Activated naive CD8-positive, alpha-beta T cell treated with anti-CD3 and anti-CD28 coated beads, Interleukin-2, amount 10 ng/mL, durations not matched to agents 7 days and 5 days (primary cell): ENCODE measurements at places on chromosomes 13 and 19. TPM values are rescaled to one million over a fixed set of nuclear protein-coding genes. Genes with fewer than 3 reads are reported as not detected.
A peak's percentile ranks its signal among the peaks of the same experiment; 100 is the strongest.

The BST2 gene
- total RNA-seq: 201 TPM

The KLK11 gene
- not detected for total RNA-seq

The ZNF730 gene
- total RNA-seq: 1.2 TPM

- H3K27ac ChIP-seq: no peak overlapping the region
- H3K4me1 ChIP-seq: no peaks in the 10 kb centered on the region
- H3K4me3 ChIP-seq: no peak overlapping the region
- H3K36me3 ChIP-seq: no peaks in the 10 kb centered on the region
- peaks cover 37% of the 10 kb centered on the region for H3K27me3 ChIP-seq
- DNase-seq: no peak
These were observed 51.0 kb upstream of the PDX1 start for GRCh38 chr13:27868641-27869435.

GRCh38 chr13:92547266-92547665 is 679.3 kb upstream of the GPC6 start:
- no peak overlapping the region for H3K27ac ChIP-seq
- no peaks in the 10 kb centered on the region for H3K4me1 ChIP-seq
- no peak overlapping the region for H3K4me3 ChIP-seq
- no peaks in the 10 kb centered on the region for H3K36me3 ChIP-seq
- H3K27me3 ChIP-seq: no peaks in the 10 kb centered on the region

GRCh38 chr19:55116859-55117662 is at the start of gene PPP1R12C:
Gene PPP1R12C, minus strand, starts transcription at chr19:55117637. Its CDS starts 94 bp downstream, at chr19:55117543.
- DNase-seq: no peak
- peak within 1 kb of the TSS; percentile 98 for H3K4me3 ChIP-seq
- no peaks in the 10 kb centered on the region for H3K27me3 ChIP-seq
- peaks cover 27% of the 10 kb centered on the region for H3K4me1 ChIP-seq

DNA sequence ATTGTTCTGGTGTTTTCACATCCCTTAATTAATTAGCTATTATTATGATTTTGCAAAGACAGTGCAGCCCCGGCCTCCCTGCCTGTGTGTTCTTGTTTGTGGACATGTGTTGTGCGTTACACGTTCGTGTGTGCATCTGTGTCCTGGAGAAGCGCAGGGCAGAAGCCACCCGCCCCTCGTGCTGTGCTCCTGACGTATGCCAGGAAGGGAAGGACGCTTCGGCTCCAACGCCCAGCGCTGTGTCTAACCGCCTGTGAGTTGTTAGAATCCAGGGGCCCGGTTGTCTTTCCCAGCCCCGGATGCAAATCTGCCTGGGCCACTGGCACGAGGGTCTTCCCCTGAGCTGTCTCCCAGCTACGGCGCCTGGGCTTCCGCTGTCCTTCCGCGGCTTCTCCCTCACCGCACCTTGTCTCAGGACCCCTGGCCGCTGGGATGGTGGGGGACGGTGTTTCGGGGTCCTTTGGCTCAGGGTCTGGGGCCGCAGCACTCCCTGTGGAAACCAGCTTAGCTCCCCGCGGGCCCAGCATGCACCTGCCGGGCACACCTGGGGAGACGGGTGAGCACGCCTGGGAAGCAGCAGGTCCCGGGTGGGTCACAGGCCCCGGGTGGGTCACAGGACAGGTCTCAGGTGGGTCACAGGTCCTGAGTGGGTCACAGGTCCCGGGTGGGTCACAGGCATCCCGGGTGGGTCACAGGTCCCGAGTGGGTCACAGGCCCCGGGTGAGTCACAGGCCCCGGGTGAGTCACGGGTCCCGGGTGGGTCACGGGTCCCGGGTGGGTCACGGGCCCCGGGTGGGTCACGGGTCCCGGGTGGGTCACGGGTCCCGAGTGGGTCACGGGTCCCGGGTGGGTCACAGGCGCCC is 51.5 kb downstream of the GAS6 start:
- no peak overlapping the region for H3K4me3 ChIP-seq
- no peak overlapping the region for H3K27ac ChIP-seq
- H3K36me3 ChIP-seq: peaks cover 1% of the 10 kb centered on the region
- no peaks in the 10 kb centered on the region for H3K27me3 ChIP-seq
- DNase-seq: no peak

- peaks cover 61% of the 10 kb centered on the region for H3K4me1 ChIP-seq
- peak; percentile 59 for DNase-seq
- H3K4me3 ChIP-seq: peak overlapping the region; percentile 36
- H3K27me3 ChIP-seq: no peaks in the 10 kb centered on the region
- H3K36me3 ChIP-seq: peaks cover 17% of the 10 kb centered on the region
- H3K27ac ChIP-seq: peak overlapping the region; percentile 70
These were observed 42.2 kb downstream of the GATAD2A start for GRCh38 chr19:19447536-19448237.
